ENCODE measurements at places on chromosomes 6 and 20.
A peak's percentile ranks its signal among the peaks of the same experiment; 100 is the strongest.

GRCh38 chr6:31740397-31741223 lies 805 bp downstream of the MSH5 start:
- no peak for DNase-seq

DNA sequence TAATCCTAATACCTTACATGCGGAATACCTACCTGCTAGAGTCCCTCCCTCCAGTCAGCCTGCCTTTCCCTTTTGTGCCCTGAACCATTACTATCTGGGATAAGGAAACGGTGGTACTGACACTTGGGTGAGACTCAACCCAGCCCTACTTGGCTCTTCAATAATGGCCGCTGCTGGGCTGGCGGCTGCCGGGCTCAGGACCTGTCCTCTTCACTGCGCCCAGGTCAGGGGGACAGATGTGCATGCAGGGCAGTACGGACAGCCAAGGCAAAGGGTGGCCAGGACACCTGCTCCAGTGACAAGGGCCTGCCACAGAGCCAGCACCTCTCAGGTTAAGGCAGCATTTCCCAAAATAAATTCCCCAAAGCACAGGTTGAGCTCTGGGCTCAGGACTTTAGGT lies 29.9 kb downstream of the UBE2V1 start:
- no peak for DNase-seq

DNA sequence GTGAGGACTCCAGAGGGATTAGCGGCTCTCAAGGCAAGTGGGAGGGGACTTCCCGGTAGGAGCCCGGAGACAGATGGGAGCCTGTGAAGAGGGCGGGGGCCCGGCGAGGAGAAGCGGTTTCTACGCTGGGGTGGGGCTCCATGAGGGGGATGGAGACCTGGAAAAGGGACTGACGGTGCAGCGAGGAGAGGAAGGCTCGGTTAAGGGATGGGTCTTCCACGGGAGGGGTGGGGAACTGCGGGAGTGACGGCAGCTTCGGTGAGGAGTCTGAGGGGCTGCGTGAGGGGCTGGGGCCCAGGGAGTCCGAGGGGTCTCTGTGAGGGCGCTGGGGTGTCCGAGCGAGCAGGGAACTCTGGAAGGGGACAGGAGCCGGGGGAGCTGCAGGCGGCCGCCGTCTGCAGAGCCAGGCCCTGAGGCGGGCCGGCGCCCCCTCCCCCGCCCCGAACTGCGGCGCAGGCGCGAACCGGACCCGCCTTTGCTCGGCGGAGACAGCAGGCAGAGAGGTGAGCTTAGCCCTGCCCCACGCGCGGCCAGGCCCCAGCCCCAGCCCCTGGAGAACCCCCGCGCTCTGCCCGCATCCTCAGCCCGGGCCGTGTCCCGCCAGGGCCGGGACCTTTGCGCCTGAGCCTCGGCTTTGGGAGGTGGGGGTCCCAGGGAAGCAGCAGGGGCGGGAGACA lies at the start of gene NRSN2:
Gene NRSN2, plus strand, starts transcription at position 472 of the 677 bp plus-strand sequence. CDS start 2,533 bp downstream, outside the sequence.
- DNase-seq, result peak; percentile 55

GRCh38 chr6:33790379-33790778 lies 1.4 kb upstream of the LEMD2 start:
- no peak for DNase-seq

GRCh38 chr6:36506611-36507010 lies 40.7 kb downstream of the STK38 start:
- no peak for DNase-seq

DNA sequence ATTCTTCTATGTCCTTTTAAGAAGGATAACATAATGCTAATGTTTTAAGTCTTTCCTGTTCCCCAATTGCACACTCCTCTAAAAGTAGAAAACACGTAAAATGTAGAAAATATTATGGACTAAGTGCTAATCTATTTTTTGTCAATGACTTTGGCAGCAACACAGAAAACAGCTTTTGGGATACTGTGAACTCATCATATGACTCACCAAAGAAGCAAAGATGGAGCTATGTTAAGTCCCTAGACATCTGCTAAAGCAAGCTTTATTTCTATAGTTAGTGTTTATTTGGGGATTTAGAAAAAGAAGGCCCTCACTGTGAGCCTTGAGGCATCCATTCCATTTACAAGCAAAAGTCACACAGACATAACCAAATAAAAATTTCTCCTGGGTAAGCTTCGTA lies 23.0 kb downstream of the OPN5 start:
- DNase-seq, result no peak

- no peak for DNase-seq
Observed at GRCh38 chr20:9628141-9628540, 113.8 kb downstream of the LAMP5 start.

DNA sequence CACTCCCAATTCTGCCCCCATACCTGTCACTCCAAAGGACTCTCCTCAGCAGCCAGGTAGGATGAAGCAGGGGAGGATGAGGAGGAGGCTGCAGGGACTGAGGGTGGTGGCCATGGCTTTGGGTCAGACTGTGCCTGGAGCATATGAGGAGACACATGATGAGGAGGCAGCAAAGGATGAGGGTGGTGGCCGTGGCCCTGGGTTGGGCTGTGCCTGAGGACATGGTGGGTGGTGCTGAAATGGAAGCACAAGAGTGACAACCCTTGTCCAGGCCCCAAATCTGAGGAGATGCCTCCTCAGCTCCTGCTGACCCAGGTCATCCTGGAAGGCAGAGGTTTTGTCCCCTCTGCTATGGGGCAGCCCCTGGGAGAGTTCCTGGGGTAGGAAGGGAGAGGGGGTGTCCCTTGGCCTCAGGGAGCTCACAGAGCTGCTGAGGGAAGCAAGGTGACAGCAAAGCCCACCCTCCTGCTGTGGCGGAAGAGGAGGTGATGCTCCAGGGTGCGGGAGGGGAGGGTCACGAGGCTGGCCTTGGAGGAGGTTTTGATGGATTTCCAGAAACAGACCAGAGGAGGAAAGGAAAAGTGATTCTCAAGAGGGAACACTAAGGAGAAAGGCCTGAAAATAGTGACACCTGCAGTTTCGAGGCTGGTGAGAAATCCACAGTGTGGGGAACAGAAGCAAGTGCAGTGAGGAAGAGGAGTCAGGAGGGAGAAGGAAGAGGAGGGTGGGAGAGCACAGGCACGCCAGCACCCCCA lies 4.6 kb downstream of the RAET1G start:
- DNase-seq, result no peak

DNA sequence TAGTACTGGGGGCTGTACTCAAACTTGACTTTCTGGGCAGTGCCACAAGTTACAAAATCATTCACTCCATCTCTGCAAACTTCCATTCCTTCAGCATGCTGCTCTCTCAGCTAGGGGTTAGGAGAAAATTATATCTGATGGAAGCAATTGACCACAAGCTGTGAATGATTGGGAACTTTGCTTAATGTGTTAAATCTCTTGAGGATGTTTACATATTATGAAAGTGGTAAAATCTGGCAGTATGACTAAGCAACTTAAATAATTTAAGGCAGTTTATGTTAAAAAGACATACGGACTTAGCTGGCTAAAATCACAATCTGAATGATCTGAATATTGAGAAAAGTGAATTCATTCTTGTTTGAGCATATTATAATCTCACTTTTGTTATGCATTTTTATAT lies 415.0 kb downstream of the PHF3 start:
- DNase-seq, result no peak

GRCh38 chr6:11820821-11821220 lies 42.2 kb upstream of the ADTRP start:
- DNase-seq, result no peak

GRCh38 chr20:32805721-32806120 lies 14.0 kb upstream of the MAPRE1 start:
- DNase-seq, result no peak

DNA sequence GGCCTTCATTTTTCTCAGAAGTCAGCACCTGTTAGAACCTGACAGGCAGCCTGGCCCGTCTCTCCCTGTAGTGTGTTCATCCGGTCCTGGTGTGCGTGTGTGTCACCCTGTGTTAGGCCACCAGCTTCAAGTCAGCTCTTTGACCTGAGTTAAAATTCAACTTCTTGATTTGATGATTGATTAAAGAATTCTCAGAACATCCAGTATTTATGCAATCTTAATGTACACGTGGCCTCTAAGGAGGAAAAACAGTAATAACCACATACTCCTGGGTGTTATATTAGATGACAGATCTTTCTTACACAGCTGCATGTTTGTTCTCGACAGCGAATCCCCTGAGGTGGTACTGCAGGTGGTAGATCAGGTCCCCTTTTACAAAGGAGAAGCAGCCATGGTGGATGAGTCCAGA lies 19.1 kb upstream of the TMEM217 start:
- no peak for DNase-seq

DNA sequence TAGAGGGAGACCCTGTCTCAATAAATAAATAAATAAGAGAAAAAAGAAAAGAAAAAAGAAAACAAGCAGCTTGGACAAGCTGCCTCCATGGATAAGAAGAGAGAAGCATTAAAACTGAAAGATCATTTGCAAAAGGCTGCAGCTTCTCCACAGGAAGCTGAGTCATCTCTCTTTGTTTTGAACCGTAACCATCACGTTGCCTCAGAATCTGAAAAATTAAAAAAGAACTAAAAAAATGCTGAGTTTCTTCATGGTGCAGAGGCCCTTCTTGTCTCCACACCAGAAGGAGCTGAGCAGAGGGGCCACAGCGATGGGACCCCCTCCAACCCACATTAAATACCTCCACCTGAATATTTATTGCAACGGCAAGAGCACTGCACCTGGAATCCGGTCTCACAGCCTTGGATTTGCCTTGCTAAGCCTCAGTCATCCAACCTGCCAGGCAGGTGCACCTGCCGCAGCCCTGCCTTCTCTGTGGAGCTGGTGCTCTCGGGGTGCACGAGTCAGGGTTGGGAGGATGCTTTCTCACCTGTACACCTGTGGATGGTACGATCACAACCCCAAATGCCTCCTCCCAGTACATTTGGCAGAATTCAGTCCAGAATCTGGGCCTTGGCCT lies 28.1 kb downstream of the TOX2 start:
- no peak for DNase-seq

DNA sequence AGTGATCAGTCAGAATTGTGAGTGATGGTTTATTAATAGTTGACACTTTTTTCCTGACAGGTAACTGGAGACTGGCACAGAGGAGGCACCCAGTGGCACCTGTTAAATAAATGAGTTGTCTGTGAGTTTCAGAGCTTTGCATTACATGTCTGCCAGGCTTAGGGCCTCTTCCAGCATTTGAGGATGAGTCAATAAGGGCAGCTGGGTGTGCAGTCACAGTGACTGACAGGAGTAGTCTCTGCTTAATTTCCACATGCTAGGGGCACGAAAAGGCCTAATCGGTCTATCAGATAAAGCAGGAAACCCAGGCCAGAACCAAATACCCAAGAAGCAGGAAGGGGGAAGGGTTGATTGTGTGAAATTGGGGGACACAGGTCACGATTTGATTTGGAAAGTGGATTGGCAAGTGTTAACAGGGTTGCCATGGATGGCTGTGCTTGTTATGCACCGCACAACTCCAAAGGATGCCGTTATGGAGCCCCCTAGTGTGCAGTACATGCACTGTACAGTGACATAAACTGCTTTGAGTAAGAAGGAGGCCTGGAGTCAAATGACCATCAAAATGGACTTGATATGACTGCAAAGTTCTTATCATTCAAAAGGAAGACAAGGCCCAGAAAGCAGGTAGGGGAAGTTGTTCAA lies 111.9 kb upstream of the GGTLC1 start:
- peak; percentile 38 for DNase-seq

DNA sequence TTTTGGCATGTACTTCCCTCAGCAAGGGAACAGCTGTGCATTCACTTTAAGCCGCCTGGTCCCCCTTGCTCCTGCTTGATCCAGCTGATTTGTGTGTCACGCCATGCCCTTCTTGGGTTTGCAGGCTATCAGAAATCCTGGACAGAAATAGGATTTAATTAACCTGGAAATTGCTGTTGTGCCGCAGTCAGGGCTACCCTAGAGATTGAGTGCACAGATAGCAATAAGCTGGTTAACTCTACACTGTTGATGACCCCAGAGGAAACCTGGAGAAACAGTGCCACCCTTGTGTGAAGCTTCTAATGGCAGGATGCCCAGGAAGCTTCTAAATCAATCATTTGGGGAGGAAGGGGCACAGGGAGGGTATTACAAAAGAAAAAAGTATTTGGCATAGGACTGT lies 199.0 kb downstream of the JARID2 start:
- peak; percentile 52 for DNase-seq

DNA sequence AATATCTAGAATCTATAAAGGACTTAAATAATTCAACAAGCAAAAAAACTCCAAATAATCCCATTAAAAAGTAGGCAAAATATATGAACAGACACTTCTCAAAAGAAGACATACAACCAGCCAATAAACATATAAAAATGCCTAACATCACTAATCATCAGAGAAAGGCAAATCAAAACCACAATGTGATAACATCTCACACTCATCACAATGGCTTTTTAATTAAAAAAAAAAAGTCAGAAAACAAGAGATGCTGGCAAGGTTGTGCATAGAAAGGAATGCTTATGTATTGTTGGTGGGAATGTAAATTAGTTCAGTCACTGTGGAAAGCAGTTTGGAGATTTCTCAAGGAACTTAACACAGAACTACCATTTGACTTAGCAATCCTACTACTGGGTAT lies 979.6 kb upstream of the MAP3K7 start:
- no peak for DNase-seq

GRCh38 chr20:59825944-59826759 lies 107.3 kb downstream of the SYCP2 start:
- no peak for DNase-seq

DNA sequence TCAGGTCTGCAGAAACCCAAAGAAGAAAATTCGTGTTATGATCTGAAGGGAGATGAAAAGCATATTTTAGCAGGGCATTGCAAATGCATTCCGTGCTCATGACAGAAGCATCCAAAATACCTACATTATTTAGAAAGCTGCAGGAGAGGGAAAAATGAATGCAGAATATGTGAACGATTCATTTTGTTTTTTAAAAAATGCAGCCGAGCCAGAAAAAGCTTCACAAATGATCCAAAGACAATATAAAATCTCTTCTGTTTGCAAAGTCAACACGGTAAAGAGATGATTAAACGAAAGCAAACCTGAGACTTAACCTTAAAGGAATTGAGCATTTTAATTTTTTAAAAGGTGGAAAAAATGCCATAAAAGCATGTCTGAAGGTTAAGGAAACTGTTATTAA lies 136.1 kb upstream of the SULF2 start:
- DNase-seq, result no peak

DNA sequence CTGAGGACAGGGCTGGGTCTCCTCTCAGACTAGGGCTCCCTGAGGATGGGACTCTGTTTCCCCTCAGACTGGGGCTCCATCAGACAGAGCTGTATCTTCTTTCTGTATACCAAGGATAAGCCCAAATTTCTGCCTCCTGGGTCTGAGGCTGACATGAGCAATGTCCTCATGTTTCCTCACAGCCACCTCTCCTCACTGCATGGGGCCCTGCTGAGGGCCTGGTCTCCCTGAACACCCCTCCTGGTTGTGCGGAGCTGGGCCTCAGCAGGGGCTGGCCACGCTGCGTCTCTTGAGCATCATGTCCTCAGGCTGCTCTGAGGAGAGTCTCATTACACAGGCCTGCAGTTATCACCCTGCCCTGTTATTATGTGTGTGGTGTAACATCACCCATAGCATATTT lies 144.6 kb downstream of the LRFN2 start:
- DNase-seq, result no peak
